ENCODE measurements at places on chromosomes 13 and 19.

DNA sequence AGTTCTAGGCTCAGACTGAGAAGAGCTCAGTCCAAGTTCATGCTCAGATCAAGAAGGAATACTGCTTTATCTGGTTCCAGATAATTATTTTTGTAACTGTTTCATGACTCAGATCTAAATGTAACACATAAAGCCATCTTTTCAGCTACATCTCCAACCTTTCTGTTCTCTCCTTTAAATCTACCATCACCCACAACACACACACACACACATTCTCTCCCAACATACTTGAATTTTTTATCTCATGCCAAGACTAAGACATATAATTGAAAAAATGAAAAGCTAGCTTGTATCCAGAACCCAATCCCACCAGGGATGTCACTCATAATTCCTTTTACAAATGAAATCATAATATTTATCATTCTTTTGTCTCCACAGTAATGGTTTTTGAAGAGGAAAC is 7.6 kb downstream of the KATNAL1 start:
- DNase-seq: no peak

DNA sequence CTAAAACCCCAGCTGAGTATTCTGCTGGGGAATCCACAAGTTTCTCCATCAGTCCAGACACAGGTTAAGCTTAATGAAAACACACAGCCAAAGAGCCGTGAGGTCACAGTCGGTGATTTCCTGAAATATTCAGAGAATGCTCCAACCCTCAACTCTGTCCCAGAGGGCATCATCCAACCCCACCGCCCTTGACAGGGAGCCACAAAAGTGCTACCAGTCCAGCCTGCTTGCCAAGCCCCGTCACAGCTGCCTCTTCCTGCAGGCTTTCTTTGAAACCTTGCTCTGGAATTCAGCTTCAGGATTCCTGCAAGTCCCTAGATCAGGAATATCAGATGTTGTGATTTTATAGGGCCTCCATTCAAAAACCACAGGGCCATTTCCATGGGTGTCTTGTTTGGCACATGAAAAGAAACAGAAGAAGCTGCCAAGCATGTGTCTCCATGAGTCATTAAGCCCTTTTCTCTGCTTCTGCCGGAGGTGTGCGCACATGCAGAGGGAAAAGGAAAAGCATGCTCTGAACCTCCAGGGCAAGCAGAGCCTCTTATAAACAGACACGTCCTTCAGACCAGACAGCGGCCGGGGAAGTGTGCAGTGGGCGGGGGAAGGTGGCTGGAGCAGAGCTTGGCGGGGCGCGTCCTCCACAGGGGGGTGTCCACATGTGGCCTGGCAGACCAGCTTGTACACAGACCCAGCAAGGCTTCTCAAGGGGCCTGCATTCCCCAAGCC is 164.7 kb downstream of the KATNAL1 start:
- no peak for DNase-seq

DNA sequence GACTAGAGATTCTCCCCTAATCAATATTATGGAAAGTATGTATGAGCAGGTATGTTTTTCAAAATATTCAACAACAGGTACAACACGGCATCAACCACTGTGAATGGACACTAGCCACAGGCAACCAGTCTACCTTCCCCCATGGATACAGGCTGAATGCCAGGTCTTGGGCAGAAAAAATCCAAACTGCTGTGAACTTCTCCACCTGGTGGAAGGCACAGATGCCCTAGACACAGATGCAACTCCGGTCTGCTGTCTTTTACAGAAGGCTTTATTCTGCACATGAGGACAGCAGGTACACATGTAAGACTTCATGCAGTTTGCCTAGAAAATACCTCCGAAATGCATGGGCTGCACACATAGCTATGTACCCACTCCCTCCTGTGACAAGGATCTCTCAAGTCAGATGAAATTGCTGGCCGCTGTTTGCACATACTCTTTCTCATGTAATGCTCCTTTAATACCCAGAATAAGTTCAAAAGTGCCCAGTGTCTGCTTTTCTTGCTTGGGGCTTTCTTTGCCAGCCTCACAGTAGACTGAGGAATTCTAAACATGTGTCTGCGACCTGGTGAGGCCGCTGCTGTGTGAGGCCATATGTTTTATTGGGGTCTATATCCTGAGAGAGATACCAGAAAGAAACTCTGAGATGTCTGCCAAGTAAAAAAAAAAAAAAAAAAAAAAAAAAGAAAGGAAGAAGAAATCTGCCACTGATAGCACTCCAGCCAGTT is 325.9 kb downstream of the FOXO1 start:
- DNase-seq: no peak

- DNase-seq: no peak
Measured at GRCh38 chr13:35143123-35143522, 201.1 kb downstream of the NBEA start.

DNA sequence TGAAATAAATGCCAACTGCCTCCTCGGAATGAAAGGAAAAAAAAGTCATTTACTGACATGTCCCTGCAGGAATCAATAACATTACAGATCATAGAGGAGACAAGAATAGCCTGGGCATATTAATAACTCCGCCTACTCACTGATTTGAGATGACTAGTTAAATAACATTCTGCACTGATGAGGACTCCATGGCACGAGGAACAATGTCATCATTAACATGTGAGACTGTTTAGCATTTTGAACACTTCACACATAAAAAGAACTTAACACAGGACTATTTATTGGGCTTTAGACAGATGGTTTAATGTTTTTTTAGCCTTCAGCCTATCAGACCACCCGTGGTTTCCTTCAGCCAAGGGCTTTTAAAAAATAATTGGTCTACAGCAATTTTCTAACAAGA is 170.1 kb downstream of the OLFM4 start:
- DNase-seq: no peak

DNA sequence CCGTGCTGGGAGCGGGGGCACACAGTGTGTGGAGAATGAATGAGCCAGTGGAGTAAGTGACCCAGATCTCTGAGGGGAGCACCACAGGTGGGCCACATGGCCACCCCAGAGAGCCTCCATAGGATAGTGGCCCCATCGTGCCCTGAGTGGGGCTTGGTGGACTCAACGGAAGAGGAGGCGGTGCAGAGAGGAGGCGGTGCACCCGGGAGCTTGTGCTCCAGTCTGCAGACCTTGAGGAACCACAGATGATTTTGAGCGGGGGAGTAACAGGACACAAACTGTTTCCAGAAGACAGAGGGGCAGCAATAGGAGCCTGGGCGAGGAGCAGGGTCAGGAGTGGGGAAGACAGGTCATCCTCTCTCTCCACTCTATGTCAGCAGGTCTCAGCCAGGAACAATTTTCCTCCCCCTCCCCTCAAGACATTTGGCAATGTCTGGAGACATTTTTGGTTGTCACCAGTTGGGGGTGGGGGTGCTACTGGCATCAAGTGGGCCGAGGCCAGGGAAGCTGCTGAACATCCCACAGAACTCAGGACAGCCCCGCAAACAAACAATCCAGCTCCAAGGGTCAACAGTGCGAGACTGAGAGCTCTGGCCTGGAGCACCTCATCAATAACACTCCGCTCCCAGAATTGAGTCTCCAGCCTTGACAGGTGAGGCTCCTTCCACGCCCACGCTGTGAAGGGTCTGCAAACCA is 182.2 kb downstream of the USP12 start:
- DNase-seq: no peak

- DNase-seq: no peak
Measured at GRCh38 chr13:103188713-103189326, 122.6 kb upstream of the SLC10A2 start.

DNA sequence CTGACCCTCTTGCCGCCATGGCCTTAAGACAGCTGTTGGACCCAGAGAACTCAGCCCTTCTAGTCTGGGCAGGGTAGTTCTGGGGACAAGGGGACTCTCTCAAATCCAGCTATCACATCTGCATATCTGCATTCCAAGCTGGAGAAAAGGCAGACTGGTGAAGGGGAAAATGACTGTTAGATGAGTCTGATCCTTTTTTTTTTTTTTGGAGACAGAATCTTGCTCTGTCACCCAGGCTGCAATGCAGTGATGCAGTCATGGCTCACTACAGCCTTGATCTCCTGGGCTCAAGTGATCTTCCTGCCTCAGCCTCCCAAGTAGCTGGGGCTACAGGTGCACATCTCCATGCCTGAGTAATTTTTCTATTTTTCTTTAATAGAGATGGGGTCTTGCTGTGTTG is 114.3 kb downstream of the SIPA1L3 start:
- no peak for DNase-seq

GRCh38 chr19:57099199-57099661 is 20.6 kb upstream of the USP29 start:
- DNase-seq: peak; percentile 6

GRCh38 chr13:42709276-42709675 is 72.1 kb upstream of the FAM216B start:
- DNase-seq: no peak

DNA sequence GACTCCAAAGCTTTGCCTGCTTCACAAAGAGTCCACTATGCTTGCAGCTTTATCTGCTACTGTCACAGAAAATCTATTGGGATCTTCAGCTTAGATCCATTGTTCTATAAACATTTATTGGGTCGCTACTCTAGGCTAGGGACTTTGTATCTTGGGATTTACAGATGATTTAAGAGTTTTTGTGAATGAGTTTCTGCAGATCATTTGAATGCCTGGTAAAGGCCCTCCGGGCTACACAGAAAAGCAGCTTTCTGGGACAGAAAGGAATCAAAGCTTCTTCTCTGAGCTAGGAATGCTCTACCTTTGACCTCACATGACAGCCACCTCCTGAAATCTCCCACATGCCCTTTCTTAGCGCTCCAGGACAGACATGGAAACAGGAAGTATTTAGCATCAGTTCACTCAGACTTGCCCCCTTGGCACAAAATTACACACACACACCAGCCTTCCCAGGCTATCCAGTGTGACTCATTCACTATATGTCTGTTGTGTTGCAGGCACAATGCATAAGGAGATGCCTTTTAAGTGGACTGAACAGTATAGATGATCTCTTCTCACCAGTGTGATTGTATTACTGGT is 492.4 kb downstream of the DACH1 start:
- DNase-seq: no peak

GRCh38 chr19:5360003-5360780 is 19.6 kb upstream of the PTPRS start:
- DNase-seq: no peak

DNA sequence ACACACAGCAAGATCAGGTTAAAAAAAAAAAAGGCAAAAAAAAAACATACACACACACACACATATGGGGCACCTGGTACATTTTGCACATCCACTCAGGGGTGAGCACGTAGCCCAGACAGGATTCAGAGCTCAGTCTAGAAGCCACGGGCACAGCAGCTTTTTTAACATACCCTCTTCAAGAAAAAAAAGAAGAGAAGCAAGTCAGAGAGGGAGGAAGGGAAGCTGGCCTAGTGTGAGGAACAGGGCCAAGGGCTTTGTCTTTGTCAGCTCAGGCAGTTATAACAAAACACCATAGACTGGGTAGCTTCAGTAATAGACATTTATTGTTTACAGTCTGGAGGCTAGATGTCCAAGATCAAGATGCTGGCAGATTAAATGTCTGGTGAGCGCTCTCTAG is 2.3 kb upstream of the TPM4 start:
- DNase-seq: no peak

GRCh38 chr19:29568036-29569025 is 37.8 kb upstream of the POP4 start:
- DNase-seq: no peak

- no peak for DNase-seq
Measured at GRCh38 chr13:42929886-42930535, 62.0 kb downstream of the EPSTI1 start.

GRCh38 chr19:4589579-4590410 is 30.3 kb upstream of the SEMA6B start:
- DNase-seq: no peak

DNA sequence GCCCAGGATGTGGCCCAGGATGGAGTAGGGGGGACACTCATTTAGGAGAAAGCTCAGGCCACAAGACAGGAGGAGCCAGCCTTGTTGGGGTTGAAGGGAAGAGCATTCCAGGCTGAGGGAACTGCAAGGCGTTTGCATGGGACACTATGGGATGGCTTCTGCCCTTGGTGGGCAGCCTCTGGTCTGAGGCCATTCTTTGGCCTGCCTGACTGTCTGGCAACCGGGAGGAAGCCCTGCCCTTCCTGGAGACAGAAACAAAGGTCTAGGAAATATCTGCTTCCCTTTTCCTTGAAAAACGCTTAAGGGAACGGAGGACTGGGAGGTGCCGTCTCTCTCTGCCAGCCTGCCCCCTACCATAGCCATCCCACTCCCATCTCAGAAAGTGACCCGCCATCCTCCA is 2.8 kb upstream of the ICAM1 start:
- DNase-seq: no peak

GRCh38 chr13:100870898-100871297 is 196.3 kb upstream of the TMTC4 start:
- no peak for DNase-seq

- no peak for DNase-seq
Measured at GRCh38 chr13:112908342-112908741, 60.7 kb upstream of the MCF2L start.

- no peak for DNase-seq
Measured at GRCh38 chr13:38538422-38538821, 148.5 kb upstream of the FREM2 start.

DNA sequence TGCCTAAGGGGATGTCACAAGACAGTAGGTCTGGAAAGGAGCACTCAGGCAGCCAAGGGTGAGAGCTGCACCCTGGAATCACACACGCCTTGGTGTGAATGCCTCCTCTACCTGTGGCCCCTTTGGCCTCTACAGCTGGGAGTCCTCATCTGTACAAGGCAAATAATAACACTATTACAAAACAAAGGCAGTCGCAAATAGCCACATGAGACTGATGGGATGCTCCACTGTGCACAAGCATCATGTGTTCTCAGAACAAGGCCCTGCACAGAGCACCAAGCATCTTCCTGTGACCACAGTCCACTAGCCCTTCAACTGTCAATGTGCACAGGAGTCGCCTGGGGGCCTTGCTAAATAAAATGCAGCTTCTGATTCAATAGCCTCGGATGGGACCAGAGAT is 44.6 kb upstream of the HNRNPA1L2 start:
- DNase-seq: no peak

GRCh38 chr19:40305403-40305802 is 20.3 kb upstream of the AKT2 start:
- DNase-seq: peak; percentile 40

- DNase-seq: no peak
Measured at GRCh38 chr13:58949646-58950045, 1214.1 kb downstream of the DIAPH3 start.

- no peak for DNase-seq
Measured at GRCh38 chr13:28449826-28450773, 44.8 kb downstream of the FLT1 start.

Data from stimulated activated CD8-positive, alpha-beta memory T cell treated with anti-CD3 and anti-CD28 coated beads, Interleukin-4, amount 100 ng/mL, for 4 hours (primary cell).